Central memory CD4-positive, alpha-beta T cell (primary cell): ENCODE measurements at places on chromosomes 16 and 17.

DNA sequence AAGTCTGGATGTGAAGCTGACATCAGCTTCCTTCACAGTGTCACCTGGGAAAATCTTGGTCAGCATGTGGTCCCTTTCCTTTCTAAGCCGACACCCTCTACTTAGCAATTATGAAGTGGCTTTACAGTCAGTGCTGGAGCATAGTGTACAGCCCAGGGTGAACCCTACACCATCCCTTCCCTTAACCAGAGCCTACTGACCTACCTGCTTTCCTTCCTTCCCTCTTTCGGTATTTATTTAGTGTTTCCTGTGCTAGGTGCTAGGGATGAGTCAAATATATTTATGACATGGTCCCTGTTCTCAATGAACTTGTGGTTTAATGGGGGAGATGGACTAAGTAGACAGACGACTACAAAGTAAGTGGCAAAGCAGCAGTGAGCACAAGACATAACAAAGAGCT lies 77.5 kb downstream of the CDK5R1 start:
- DNase-seq, result no peak

- no peak for DNase-seq
Measured at GRCh38 chr17:50663812-50664374, 29.2 kb downstream of the ABCC3 start.

- DNase-seq, result no peak
Measured at GRCh38 chr17:81349397-81350319, 45.6 kb upstream of the BAHCC1 start.

GRCh38 chr16:11182411-11182810 lies 73.6 kb downstream of the SOCS1 start:
- DNase-seq, result no peak

DNA sequence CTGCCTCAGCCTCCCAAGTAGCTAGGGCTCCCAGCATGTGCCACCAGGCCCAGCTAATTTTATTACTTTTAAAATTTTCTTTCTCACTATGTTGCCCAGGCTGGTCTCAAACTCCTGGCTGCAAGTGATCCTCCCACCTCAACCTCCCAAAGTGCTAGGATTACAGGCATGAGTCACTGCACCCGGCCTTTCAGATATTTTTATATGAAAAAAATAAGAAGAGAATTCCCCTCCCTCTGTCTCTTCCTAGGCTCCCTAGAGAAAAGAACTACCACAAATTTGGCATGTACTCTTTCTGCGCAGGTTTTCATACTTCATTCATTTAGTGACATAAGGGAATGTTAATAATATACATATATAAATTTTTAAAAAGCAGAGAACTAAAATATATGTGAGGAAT lies 21.7 kb upstream of the SMURF2 start:
- DNase-seq, result no peak

DNA sequence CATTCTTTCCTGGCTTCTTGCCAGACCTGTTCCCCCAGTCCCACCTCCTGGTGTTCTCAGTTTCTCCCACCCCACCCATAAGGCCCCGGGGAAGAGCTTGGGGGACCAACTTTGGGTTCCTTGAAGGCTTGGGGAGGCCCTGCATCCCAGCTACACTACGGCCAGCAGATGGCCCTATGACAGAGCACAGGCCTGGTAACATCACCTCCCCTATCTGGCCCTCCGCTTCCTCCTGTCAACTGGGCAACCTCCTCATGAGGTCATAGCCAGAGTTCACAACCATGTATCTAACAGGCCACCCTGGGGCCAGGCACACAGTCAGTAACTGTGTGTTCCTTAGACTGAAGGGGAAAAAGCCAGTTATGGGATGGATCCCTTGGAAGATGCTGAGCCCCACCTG lies 31.4 kb downstream of the MYO15A start:
- no peak for DNase-seq

DNA sequence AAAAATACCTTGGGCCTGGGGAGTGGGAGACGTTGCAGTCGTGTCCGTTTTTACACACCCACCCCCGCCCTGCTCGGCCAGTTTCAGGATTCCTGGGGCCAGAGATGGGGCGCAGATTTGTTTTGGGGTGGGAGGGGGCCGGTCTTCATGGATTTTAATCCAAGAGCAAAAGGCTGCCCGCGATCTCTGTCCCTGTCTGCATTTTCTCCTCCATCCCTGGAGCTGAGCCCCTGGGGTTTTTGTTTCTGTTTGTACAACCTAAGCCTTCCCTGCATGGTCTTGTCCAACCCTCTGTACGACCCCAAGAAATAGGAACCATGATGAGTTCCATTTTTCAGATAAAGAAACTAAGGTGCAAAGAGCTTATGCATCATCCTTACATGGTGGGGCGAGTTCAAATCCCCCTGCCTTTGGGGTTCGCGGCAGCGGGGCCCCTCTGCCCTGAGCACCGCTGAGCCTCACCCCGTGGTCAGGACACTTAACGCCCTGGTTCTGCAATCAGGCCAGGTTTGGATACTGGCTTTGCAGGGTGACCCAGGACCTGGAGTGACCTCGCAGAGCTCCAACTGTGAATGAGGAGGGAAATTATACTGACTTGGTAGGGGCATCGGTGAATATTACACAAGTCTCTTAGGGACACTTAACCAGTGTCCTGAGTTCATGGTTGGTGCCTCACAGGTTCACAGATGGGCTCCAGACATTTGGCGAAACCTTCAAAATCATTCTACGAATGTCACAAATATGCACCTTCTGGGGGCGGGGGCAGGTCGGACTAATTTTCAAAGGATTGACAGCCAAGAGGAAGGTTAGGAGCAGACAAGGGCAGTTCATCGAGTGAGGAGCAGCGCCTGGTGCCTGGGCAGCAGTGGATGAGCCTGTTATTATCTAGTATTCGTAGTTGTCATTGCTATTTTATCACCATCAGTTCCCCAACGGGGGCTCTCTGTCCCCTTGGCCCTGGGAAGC lies 4.1 kb upstream of the FOXF1 start:
- no peak for DNase-seq

DNA sequence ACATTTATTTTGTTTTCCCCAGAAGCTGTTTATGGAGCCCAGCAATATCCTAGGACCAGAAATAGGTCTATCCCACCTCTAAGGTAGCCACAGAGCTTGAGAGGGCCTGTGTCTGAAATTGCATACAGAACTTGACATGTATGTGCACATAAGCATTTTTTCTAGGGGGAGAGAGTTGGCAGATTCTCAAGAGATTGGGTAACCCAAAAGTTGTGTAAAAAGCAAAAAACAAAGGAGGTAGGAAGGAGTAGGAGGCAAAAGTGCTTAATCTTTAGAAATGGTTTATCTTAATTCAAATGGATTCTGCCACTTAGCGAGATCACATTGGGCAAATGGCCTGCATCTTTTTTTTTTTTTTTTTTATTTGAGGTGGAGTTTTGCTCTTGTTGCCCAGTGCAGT lies 3.5 kb downstream of the PLK1 start:
- no peak for DNase-seq

- DNase-seq, result no peak
Measured at GRCh38 chr16:73526011-73526804, 478.3 kb upstream of the ZFHX3 start.

- no peak for DNase-seq
Measured at GRCh38 chr17:11547853-11548252, 50.4 kb upstream of the DNAH9 start.

GRCh38 chr16:66617728-66618127 lies 13.2 kb downstream of the CMTM3 start:
- DNase-seq, result no peak

DNA sequence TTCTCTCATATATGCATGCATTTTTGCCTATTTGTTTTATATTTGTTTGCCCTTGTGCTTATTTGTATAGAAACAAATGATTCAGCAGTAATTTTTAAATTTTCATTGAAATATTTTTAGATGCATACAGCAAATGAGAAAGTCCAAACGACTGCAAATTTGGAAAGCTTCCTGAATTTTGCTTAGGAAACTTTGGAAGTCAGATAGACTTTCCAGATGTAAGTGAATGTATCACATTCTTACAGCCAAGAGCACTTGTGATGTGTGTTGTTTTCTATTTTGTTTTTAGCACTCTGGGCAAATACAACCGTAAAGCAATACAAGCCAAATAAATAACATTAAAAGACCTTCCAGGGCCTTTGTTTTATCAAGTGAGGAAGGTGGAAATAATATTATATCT lies 680.8 kb upstream of the CDH8 start:
- DNase-seq, result no peak

- no peak for DNase-seq
Measured at GRCh38 chr16:7086822-7087616, 245.6 kb upstream of the RBFOX1 start.

DNA sequence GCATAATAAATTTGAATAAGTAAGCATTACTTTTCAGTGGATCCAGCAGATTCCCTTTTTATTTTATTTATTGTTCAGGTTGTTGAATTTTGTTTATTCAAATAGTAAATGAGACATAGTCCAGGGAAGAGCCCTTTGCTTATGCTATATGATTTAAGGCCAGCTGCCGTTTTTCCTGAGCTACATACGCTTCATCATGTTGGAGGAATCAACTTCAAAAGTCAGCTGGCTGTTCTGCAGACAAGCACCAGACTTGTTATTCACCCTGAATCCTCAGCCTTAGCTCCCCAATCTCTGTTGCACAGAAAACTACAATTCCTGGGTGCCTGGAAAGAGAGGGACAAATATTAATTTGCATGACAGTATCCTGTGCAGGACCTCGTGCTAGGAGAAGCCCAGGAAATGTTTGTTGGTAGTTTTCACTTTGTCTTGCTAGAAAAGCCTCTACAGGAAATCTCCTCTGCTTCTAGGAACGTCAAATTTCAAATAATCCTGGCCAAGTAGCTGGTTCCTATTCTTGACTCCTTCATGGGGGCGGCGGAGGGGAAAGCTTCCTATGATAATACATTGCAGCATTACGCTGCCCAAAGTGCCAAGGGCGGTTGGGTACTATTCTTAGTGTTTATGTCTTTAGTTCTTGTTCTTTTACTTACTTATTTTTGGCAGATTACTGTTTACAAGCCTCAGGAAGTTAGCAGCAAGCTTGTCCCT lies 101.6 kb downstream of the PRKCA start:
- no peak for DNase-seq

DNA sequence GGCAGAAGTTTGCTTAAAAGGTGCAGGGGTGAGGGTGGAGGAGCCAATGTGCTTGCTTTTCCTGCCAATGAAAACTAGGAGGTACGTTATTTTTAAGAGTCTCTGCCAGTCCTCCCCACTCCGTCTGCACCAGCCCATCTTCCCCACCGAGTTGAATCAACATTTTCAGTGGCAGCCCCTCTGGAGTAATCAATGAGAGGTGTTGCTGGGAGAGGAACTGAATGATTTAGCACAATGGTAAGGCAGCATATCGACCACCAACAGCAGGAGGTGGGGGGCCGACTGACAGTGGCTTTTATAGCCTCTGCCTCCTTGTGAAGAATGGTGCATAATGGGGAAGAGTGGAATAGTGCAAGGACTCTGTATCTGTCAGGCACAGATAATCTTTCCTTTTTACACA lies 1465.0 kb upstream of the GOT2 start:
- DNase-seq, result no peak

- DNase-seq, result no peak
Measured at GRCh38 chr16:57616876-57617275, 11.6 kb upstream of the ADGRG1 start.

- no peak for DNase-seq
Measured at GRCh38 chr16:4301968-4302367, 13.9 kb upstream of the GLIS2 start.

DNA sequence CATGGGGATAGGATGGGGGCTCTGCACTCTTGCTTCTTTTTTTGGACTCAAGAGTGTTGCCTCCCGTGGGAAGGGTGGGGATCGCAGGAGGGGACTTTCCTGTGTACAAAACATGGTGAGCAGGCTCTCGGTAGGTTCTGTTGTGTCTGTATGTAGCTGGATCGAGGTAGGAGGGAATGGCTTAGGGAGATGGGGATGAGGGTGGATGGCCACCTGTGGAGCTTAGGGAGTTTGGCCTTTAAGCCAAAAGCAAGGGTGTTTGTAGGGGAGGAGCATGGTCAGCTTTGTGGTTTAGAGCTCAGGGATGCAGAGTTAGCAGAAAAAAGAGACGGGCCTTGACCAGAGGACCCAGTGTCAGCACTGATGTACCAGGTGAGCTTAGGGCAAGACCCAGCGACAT lies 11.0 kb upstream of the EDC4 start:
- no peak for DNase-seq

- peak; percentile 19 for DNase-seq
Measured at GRCh38 chr16:29675811-29676643, 3.0 kb upstream of the QPRT start.
